Cardiac muscle cell (in vitro differentiated cells and primary cell): ENCODE measurements at places on chromosomes 7 and 10.

GRCh38 chr7:92644406-92645113 is 54.4 kb upstream of the FAM133B start:
- DNase-seq, result peak; percentile 63

DNA sequence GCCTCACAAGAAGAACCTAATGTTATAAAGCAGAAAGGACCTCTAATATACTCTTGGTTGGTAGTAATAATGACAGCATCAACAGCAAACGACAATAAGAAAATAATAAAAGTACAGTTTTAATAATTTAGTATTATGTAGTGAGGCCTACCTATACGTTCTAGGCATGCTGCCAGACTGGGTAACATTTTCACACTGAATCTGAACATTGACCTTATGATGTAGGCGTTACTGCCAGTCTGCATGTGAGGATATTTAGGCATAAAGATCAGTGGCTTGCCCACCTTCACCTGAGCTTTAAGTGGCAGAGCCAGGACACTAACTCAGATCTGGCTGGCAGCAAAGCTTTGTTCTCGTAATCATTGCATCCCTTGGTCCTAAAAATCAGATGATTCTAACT is 2.5 kb downstream of the FGL2 start:
- DNase-seq, result no peak

DNA sequence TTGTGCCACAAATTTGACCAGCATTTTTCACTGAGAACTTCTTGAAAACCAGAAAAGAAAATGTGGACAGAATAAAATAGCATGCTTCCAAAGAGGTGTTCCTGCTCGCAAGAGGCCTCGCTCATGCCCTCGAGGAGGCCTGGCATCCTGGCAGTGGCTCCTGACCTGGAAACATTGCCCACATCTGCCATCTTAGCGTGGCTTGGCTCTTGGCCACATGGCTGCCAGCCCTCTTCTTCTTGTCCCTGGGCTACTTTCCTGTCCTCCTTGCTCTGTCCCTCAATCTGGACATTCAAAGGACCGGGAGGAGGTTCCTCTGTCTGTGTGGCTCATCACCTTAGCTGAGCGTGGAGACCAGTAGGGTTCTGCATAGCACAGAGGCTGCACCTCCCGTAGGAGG is 131.6 kb upstream of the TMEM72 start:
- no peak for DNase-seq

DNA sequence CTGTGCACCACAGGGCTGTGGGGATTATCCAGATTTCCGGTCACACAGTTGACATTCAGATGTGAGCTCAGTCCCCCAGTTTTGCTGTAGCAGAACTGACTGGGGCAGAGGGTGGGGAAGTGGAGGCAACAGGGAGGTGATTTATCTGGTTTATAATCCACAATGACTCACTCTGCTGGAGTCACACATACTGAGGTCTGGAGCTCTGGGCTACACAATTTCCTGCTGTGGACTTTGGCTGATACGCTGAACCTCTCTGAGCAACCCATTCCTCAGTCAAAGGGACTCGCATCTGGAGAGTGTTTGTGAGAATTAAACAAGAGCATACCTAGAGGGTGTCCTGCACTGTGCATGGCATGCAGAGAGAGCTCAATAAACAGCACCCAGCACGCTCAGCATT is 64.8 kb upstream of the PLPP4 start:
- no peak for DNase-seq

GRCh38 chr7:7793249-7793648 is 74.8 kb upstream of the RPA3 start:
- DNase-seq, result no peak

- DNase-seq, result no peak
These were observed 43.3 kb upstream of the SEPTIN7 start for GRCh38 chr7:35757574-35757973.

- no peak for DNase-seq
These were observed 116.5 kb upstream of the RAB11FIP2 start for GRCh38 chr10:118163217-118163616.

DNA sequence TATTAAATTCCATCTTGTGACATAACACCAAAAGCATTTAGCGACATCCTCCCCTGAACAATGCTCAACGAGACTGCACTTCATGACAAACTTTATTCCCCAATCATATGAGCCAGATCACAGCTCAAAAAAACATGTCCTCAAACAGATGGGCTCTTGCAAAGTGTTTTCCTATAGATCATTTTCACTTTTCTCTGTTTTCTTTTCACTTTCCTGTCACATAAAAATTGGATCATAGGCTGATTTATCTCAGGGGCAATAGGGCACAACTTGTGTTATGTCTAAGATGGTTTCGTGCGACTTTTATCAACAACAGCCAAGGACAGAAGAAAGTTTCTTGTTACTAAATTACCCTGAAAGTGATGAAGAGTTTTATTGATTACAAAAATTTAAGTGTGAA is 206.1 kb downstream of the WDR11 start:
- DNase-seq, result no peak

GRCh38 chr7:23129036-23129435 is 23.5 kb downstream of the KLHL7 start:
- no peak for DNase-seq

DNA sequence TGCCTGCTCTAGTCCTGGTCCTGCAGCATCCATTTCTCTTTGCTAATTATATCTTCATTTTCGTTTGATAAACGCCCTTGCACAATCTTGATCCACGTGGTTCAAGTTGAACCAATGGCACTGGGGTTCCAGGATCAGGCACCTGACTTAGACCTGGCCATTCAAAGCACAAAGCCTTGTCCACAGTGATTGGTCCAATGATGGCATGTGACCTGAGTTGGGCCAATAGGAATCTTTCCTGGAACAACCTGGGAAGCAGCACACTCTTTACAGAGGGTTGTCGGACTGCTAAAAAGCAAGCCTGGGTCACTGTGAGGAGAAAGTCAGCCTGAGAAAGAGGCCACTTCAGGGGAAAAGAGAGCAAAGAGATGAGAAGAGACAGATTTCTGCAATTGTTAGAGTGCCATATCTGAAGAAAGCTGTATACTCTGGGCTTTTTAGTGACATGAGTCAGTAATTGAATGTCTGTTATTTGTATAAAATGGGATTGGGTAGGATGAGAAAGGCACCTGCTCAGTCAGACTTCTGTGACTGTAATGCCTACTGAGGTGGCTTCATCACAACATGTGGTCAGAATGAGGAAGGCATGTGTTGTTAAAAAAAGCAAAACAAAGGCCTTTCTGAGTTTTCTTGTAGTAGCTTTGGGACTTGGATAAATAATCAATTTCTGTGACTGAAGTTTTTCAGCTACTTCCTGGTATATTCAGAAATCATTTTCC is 4.4 kb upstream of the STEAP4 start:
- no peak for DNase-seq

DNA sequence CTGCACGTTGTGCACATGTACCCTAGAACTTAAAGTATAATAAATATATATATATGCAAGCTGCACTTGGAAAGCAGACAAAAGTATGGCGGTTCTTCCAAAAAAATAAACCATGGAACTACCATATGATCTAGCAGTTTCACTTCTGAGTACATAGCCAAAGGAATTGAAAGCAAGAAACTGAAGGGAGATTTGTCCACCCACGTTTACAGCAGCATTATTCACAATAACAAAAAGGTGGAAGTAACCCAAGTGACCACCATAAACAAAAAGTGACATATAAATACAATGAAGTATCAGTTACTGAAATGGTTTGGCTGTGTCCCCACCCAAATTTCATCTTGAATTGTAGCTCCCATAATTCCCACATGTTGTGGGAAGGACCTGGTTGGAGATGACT is 525.3 kb upstream of the CELF2 start:
- no peak for DNase-seq

DNA sequence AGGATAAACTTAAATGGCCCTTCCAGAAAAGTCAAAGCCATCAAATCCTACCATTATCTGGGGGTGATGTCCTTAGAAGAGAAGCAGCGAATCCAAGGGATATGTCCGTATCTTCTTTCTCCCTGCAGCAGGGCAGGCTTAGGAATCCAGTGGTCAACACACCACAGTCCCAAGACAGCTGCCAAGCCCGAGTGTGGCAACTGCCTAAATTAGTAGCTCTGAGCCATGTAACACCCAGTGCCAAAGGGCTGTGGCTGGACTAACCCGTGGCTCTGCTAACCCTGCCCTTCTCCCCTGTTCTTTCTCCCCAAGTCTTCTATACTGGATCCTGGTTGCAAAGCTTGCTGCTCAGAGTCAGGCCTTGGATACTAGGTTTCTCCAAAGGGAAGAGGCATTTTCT is 74.8 kb downstream of the CDK1 start:
- DNase-seq, result no peak

DNA sequence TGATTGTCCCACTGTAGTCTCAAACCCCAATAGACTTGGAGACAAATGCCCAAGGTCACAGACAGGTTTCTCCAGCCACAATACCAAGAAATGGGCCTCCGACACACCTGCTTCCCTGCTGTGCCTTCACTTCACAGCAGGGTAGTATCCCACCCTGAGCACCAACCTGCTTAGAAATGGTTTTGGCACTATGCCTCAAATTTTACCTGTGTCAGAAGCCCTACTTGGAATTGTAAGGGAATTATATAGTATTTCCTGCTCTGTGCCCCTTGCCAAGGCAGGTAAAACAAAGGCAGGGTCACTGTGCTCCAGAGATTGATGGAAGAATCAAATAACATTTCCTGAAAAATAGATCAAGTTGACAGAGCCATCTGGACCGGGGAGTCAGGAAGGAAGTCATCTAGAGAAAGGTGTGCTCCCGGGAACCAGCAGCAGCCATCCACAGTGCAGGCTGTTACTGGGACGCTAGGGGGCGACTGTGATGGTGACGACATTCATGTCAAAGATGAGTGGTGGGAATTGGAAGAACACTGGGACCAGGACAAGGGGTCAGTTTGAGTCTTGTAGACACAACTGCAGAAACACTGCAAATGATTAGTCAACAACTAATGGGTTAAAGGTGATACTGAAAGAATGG is 117.8 kb upstream of the AKR1E2 start:
- no peak for DNase-seq

DNA sequence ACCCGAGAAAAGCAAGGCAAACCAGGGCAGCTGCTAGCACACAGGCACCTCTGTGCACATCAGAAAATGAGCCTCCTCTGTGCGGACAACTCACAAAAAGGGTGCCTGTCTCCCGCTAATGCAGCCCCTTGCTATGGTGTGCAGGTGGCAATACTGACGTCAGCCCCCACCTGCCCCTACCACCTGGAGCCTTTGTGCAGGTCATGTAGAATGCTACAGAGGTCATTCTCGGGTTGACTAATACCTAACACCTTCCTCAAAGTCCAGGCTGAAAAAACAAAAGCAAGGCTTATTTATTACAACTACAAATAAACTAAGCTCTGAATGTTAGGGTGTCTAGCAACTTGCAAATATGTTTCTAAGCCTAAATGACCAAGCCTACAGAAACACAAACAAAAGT is 13.9 kb downstream of the PIP4K2A start:
- no peak for DNase-seq

- peak; percentile 76 for DNase-seq
These were observed 10.6 kb upstream of the GRB10 start for GRCh38 chr7:50793120-50793946.

DNA sequence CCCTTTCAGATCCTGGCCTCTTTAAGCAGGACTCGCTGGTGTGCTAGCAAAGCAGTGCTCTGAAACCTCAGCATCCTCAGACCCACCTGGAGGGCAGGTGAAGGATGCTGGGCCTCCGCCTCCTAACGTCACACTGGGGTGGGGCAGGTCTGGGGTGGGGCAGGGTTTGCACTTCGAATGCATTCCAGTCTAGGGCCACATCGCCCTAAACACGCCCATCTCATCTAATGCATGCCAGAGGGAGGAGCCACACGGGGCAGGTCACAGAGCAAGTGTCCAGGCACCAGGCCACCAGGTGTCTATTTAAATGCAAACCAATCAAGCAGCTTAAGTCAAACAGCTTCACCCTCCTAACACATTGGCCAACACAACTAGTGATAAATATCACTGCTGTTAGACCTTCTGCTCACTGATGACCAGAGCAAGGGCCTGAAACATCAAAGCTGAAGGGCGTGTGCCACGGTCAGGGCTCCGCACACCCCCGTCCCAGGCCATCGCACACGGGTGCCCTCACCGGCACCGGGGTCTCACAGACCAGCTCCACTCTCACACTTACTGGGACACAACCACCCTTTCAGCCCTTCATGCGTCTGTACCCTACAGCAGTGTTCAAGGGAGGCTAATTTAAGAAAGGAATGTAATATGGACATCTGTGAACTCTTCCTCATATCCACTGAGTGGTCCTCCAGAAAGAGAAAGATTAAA is 47.1 kb downstream of the DIP2C start:
- no peak for DNase-seq

- no peak for DNase-seq
These were observed 79.6 kb downstream of the SVIL start for GRCh38 chr10:29555091-29555745.

DNA sequence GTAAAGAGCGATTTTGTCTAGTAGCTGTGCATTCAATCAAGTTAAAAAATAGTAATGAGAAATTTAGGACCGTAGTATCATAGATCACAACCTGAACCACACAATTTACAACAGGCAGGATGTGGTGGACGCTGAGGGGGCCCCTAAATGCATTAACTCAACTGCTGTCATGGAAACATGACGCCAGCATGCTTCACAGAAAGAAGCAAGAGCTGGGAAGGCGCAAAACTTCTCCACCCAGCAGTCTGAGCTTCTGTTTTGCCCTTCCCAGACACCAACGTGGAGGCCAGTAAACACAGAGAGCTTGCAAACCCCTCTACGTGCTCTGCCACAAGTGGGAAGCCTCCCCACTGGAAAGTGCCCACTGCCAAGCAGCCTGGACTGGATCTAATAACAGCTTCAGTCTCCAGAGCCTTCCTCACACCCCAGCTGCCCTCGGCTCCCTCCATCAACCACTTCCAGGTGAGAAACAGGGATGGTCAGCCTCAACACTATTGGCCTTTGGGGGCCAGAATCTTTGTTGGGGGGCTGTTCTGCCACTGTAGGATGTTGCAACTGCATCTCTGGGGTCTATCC is 151.8 kb downstream of the SFMBT2 start:
- DNase-seq, result no peak

GRCh38 chr10:15869935-15870334 is 9.6 kb upstream of the MINDY3 start:
- no peak for DNase-seq

DNA sequence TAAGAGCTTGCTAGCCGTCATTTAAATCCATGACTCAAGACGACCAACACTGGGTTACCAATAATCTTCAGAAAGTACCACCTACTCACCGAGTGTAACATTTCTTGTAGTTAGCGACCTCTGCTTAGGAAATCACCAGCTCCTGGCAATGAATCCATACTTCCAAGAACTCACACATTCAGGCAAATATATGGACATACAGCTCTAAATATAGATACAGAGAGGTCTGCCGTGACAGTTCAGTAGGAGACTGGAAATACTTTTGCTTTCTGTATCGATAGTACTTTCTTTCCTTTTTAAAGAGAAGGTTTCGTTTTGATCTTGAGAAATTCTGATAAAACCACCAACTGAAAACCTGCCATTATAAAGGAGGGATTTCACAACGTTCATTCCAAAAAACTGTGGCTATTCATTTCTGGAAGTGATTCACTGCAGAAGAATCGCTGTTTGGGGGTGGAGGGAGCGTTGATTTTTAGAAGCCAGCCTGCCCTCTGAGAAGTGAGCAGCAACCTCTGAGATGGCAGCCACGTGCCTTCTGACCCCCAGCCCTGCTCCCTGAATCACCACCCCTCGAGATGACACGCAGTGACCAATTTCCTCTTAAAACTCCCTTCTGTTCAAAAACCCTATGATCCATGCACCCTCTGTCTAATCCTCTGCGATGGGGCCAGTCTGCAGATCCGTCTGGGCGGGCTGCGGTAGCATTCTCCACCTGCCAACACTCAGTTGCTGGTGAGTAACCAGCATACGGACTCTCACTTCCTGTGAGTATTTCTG is 179.0 kb upstream of the KLF14 start:
- no peak for DNase-seq

- DNase-seq, result peak; percentile 51
These were observed 347.8 kb downstream of the KCNMA1 start for GRCh38 chr10:77289790-77290189.
